ENCODE measurements at places on chromosomes 7 and 10.
A peak's percentile ranks its signal among the peaks of the same experiment; 100 is the strongest.

DNA sequence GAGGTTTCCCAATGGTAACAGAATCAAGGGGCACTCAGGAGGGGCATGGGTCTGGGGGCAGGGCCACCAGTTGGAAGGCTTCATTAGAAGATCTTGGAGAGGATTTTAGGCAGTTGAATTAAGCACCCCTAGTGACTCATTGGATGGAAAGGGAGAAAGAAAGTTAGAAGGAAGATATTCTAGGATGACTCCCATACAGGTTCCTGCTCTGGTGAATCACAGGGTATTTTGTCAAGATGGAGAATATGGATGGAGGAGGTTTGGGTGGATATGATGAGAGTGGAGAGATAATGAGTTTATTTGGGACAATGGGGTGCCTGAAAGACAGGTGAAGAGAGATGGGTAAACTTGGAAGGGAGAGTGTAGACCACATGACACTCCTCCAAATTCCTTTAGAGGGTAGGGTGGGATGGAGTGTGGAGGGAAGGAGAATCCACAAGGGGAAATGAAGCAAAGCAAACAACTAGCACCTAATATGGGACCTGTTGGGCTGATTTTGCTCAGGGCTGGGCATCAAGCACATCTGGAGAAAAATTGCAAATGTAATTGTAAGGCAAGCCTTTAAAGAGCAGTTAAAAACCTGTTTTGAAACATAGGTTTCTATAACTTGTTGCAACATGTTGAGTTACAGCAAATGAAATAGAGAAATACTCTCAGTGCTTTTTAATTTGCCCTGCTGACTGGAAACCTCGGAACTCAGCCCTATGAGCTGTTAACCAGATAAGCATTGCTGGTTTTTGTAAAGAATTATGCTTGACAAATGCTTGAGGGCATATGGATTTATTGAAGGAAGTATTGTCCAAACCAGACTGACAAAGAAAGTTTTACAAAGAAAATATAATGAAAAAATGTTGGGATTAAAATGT is 2.9 kb upstream of the ENTPD7 start:
- no peak for DNase-seq

DNA sequence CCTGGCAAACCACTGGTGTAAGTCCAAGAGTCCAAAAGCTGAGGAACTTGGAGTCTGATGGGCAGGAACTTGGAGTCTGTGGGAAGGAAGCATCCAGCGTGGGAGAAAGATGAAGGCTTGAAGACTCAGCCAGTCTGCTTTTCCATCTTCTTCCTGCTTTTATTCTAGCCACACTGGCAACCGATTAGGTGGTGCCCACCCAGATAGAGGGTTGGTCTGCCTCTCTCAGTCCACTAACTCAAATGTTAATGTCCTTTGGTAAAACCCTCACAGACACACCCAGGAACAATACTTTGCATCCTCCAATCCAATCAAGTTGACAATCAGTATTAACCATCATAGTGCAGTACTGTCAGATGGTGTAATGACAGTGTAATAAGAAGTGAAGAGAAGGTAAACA is 119.2 kb downstream of the EPC1 start:
- DNase-seq = no peak

GRCh38 chr7:147483634-147484292 is 1106.8 kb upstream of the C7orf33 start:
- no peak for DNase-seq

- no peak for DNase-seq
Observed at GRCh38 chr10:11489591-11489990, 121.9 kb downstream of the USP6NL start.

- DNase-seq = peak; percentile 36
Observed at GRCh38 chr7:138014686-138015085, 12.8 kb upstream of the CREB3L2 start.

DNA sequence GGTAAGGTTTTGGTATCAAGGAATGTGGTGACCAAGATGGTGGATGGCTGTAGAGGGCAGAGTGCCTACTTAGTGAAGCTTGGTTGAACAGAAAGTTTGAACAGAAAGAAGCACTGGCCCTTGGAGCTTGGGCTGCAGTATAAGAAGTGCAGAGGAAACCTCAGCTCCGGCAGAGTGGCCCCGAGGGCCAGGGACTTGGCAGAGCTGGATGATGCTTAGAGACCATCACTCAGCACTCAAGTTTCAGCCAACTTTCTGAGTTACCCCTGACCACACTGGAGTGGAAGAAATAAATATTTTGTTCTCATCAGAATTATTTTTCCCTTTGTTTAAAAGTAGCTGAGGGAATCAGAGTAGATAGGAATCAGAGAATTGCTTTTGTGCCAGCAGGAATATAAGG is 336.7 kb downstream of the C7orf25 start:
- DNase-seq = no peak

GRCh38 chr10:11444531-11445228 is 166.8 kb downstream of the USP6NL start:
- DNase-seq = no peak

Measured in ELF-1 (cell line).